ENCODE measurements at places on chromosomes 5 and 9.

GRCh38 chr5:157366741-157367674 is 93.0 kb upstream of the NIPAL4 start:
- no peak for DNase-seq

DNA sequence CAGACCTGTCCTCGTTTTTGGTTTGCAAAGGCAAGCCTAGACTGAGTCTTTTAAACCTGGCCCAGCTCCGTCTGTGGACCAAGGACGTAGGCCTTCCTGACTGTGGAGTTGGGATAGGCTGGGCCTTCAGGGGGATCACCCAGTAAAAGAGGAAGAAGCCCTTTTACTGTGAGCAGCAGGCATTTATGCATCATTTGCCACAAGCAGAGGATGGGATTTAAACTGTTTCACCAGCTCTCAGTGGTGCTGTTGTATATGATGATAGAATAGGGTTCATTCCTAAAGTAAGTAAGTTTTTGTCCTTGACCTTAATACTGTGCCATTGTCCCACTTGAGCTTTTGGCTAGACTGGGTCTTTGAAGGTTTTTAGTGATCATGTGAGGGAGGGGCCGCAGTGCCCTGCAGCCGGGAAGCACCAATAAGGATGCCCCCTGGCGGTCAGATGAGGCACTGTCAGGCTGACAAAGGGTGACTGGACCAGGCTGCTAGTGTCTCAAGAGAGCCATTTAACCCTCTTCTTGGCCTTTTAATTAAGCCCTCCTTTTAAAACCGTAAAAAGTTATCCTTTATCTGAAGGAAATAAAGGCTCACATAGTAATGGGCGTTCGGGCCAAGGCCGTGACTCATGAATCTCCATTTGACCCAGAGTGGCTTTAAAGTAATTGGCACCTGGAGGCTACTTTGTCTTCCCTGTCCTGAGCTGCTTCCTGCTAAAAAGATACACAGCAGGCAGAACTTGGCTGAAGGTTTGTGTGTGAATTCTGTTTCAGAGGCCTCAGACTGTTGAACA is 74.0 kb downstream of the UBAP1 start:
- DNase-seq = no peak

DNA sequence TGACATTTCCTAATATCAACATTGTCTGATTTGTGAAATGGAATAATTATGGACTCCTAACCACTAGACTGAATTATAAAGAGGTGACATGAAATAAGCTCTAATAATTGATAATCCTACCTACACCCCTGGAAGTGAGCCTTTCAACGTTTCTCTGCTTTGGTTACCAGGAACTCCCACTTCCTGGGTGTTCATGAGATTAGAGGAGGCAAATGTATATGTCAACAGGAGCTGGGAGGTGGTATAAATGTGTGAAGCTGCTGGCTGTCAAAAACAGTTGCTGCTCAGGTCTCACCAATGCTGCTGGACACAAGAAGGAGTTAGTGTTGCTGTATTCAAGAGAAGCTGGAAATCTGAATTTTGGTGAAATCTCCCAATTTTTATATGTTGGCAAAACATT is 96.8 kb downstream of the CAMK4 start:
- no peak for DNase-seq

GRCh38 chr5:68739752-68740151 is 354.1 kb upstream of the SLC30A5 start:
- DNase-seq = no peak

GRCh38 chr9:94741866-94742265 is 15.4 kb downstream of the AOPEP start:
- no peak for DNase-seq

DNA sequence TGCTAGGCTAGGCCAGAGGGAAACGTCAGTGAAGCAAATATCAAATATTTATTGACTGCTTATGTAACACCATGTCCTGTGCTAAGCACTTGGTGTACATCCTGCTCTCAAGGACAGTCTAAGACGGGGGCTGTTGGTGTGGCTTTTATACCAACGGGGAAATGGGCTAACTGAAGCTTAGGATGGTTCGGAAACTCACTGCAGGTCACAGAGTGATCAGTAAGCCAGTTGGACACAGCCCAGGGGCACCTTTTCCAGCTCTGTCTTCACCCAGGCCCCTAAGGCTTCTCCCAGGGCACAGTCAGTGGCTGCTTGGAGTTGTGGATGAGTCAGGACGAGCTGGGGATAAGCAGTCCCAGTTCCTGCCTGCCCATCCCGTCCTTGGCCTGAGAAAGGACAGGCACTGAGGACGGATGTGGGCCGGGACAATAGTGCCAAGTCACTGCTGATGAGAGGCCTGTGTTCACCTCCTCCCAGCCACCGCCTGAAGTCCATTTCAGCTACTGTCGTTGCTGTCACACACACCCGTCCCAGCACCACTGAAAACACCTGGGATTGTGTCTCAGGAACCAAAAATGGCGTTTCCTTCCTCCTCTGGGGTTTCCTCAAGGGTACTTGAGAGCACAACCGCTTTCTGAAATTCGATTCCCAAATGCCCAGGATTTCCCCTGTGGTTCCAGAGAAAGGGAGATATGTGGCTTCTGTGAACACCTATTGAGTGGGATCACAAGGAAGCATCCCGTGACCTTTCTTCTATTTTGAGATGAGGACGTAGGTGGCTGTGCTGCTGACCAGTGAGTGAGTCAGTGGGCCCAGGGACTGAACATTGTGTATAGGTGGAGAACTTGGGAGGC is 17.5 kb upstream of the SPRY4 start:
- no peak for DNase-seq

DNA sequence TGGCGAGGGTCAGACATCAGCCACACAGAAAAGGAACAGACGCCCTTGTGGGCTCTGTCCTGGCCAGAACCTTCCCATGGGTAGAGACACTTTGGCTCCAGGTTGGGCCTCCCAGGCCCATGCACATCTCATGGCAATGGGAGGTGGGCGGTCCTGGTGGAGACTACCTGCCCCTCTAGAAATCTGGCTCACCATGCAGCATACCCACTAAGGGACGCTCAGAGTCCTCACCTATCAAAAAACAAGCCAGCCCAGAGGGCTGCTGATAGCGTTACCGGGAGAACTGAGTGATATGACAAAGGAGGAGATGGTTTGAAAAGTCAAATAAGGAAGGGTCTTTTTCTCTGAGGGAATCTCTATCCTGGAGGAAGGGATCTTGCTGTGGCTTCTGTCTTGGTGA is 62.1 kb downstream of the C5orf15 start:
- no peak for DNase-seq

- DNase-seq = no peak
Measured at GRCh38 chr9:122223435-122223834, 5.3 kb downstream of the LHX6 start.

DNA sequence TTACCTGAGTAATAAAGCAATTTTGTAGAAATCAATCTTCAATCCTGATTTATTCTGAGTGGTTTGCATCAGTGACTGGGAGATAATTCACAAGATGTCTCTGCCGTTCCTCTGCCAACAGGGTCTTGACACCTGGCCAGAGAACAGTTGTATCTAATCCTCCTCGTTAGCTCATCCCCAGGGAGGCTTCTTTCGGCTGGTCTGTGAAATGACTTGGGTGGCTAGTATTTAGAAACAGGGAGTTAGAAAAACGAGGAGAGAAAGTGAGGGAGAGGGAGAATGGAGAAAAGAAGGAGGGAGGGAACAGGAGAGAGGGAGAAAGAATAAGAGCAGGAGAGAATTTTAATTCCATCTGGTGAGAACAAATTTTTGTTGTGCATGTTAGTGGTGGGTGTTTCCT is 600.2 kb upstream of the TLE4 start:
- DNase-seq = no peak

DNA sequence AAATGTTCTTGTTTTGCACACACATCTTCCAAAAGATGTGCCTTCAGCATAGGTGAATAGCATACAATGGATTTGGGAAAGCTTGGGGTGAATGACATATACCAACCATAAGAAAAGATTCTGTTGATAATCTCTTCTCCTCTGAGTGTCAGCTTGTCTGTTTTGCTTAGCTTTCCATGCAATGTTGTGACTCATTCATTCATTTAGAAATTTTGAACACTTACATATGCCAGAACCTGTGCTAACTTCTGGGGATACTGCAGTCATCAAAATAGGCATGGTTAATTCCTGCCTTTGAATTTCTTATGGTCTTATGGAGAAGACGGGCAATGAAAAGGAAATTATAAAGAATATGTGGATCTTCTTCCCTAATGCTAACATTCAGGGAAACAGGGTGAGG is 14.1 kb downstream of the ADRB2 start:
- no peak for DNase-seq

GRCh38 chr5:111227801-111228200 is 3.6 kb downstream of the CAMK4 start:
- DNase-seq = no peak

- no peak for DNase-seq
Measured at GRCh38 chr9:5554254-5554653, 43.9 kb downstream of the PDCD1LG2 start.

GRCh38 chr5:171848486-171848885 is 62.9 kb downstream of the SMIM23 start:
- no peak for DNase-seq

GRCh38 chr9:128298535-128299482 is 22.7 kb downstream of the SWI5 start:
- DNase-seq = no peak

- no peak for DNase-seq
Measured at GRCh38 chr9:134501761-134502265, 139.8 kb upstream of the COL5A1 start.

DNA sequence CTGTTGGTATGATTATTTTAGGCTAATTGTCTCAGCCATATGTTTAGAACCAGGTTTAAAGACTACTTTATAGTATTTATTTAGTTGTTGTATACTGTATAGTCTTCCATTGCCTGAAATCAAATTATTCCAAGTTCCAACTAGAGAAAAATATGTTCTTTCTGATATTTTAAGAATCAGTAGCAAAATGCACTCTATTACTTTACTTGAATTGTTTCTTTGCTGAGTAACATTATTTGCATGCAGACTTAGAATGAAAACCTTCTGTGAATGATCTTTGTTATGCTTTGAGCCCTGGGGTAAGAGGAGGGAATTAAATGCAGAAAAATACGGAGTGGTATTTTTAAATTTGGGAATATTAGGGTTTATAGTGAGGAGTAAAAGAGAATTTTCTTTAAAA is 47.9 kb downstream of the MEGF10 start:
- peak; percentile 38 for DNase-seq

DNA sequence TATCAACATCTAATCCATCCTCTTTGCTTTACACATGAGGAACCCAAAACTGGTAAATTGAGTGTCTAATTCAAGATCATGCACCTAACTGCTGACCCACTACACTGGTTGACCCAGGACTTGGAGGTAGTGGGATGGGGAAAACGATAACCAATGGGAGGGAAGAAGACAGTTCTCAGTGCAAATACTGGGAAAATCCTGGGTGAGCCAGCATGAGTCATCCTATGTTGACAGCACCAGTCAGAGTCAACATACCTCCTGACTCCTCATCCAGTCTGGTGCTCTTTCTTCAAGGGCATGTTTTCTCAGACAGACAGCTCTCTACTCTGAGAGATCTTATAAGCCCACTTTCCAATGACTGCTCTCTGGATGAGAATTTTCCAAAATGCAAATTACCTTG is 232.8 kb upstream of the PTGER4 start:
- DNase-seq = no peak

GRCh38 chr5:160929360-160929759 is 77.3 kb upstream of the ATP10B start:
- no peak for DNase-seq

GRCh38 chr5:120682851-120683250 is 218.8 kb downstream of the PRR16 start:
- DNase-seq = no peak

DNA sequence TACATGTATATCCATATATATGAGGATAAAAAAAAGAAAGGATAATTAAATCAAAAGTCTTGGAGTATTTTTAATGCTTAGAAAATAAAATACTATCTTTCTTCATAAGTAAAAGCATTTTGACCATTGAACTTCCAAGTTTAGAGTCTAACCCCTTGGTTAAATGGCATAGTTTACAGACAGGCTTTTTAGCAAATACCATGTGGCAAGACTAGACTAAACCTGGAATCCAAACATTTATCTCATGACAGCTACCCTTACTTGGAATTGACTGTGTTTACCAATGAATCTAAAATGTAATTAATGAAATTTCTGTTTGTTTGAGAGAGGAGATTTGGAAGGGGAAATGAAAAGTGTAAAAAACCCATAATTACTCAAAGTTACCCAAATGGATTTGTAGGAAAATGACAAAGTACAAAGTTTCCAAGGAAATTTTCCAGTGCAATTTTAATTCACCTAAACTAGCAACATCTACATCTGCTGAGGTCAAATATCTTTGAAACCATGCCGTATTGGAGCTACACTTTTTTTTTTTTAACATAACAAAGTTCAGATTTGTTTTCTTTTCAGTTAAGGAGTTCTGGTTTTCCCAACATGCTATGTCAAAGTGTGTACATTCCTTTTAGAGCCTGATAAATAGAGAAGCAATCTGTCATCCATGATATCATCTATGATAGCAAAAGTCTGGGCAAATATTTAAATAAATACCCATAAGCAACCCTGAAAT is 272.1 kb upstream of the DAB2 start:
- DNase-seq = no peak

- no peak for DNase-seq
Measured at GRCh38 chr5:6739603-6740002, 26.4 kb downstream of the TENT4A start.

- DNase-seq = peak; percentile 59
Measured at GRCh38 chr9:134139081-134139480, 3.2 kb downstream of the WDR5 start.

GRCh38 chr9:98921732-98922131 is 22.0 kb upstream of the COL15A1 start:
- no peak for DNase-seq

- DNase-seq = no peak
Measured at GRCh38 chr9:30812821-30813220, 1571.6 kb upstream of the ACO1 start.

DNA sequence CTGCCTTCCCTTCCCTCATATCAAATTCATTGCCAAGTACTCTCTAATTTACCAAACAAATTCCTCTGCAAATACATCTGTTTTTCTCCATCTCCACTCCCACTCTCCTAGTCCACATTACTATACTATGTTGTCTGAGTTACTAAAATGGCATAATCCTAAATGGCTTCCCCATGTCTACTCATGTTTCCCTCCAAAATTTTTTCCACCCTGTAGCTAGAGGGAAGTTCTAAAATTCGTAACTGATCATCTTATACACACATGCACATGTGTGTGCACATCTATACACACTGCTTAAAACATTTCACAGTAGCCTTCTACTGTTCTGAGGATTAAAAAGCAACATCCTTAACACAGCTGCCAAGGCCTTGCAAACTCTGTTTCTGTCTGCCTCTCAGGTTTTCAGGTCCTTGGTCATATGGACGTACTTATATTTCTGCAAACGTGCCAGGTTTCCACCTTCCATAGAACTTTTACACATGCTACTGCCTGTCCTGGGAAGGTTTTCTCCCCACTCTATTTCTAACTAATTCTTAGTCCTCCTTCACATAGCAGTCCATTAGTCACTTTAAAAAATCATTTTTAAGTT is 140.6 kb downstream of the LURAP1L start:
- DNase-seq = no peak

GRCh38 chr9:98372077-98372836 is 116.8 kb upstream of the TBC1D2 start:
- no peak for DNase-seq
